ENCODE measurements at places on chromosomes 13 and 19.
A peak's percentile ranks its signal among the peaks of the same experiment; 100 is the strongest.

GRCh38 chr19:35716801-35717664 lies 770 bp upstream of the KMT2B start:
- DNase-seq: peak; percentile 92

GRCh38 chr19:33796164-33796875 lies at the start of gene KCTD15:
Gene KCTD15 (plus strand): TSS chr19:33796870. CDS start chr19:33800455, 3,585 bp downstream.
- no peak for DNase-seq

GRCh38 chr19:45144431-45145269 lies 16.1 kb downstream of the NKPD1 start:
- no peak for DNase-seq

- DNase-seq: no peak
These were observed 50.2 kb upstream of the LATS2 start for GRCh38 chr13:21111546-21111945.

DNA sequence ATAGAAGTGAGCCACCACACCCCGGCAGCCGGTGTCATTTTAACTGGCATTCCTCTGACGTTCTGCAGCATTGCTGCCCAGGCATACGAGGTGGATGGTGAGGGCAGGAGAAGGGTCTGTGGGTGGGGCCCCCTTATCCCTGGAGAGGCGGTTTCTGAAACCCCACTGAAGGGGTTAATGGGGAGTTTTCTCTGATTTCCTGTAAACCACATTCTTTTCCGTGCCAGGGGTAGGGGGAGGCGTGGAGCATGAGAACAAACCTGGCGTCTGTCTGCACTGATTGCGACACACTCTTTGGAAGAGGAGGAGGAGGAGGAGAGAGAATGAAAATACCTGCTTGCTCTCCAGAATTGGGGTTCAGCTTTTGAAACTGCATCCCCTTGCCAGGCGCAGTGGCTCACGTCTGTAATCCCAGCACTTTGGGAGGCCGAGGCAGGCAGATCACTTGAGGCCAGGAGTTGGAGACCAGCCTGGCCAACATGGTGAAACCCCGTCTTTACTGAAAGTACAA lies 2.7 kb upstream of the C3 start:
- no peak for DNase-seq

- no peak for DNase-seq
These were observed 55.0 kb upstream of the ADGRE1 start for GRCh38 chr19:6832412-6832811.

DNA sequence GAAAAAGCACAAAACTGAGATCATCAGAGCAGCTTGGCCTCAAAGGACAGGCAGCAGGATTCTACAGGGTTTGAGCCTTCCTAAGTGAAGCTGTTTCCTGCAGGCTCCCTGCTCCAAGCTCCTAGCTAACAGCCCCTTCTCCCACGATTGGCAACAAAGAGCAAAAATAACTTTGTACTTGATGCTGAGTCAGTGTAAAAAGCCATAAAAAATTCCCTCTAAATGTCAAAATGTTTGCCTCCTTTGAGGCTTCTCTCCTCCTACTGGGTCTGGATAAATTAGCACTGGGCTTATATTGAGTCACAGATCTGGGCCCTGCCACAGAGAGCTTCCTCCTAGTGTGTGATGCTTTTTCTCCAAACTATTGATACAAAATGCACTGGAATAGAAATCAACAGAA lies 153.3 kb downstream of the TNFRSF19 start:
- DNase-seq: no peak

GRCh38 chr13:79533781-79534400 lies 52.9 kb downstream of the NDFIP2 start:
- DNase-seq: no peak

- no peak for DNase-seq
These were observed 29.2 kb downstream of the PIP5K1C start for GRCh38 chr19:3670796-3671679.

DNA sequence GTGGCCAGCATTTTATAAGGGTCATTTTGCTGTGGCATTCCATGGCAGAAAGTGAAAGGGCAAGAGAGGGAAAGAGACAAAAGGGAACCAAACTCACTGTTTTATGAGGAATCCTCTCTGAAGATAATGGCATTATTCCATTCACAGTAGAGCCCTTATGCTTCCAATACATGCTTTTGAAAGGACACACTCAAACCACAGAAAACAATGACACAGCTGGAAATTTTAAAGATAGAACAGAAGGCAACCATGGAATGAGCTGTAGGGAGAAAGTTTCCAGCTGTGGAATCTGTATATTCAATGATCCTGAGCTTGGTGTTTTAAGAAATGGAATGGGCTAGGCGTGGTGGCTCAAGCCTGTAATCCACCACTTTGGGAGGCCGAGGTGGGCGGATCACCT lies 677.4 kb downstream of the SLITRK1 start:
- DNase-seq: no peak

DNA sequence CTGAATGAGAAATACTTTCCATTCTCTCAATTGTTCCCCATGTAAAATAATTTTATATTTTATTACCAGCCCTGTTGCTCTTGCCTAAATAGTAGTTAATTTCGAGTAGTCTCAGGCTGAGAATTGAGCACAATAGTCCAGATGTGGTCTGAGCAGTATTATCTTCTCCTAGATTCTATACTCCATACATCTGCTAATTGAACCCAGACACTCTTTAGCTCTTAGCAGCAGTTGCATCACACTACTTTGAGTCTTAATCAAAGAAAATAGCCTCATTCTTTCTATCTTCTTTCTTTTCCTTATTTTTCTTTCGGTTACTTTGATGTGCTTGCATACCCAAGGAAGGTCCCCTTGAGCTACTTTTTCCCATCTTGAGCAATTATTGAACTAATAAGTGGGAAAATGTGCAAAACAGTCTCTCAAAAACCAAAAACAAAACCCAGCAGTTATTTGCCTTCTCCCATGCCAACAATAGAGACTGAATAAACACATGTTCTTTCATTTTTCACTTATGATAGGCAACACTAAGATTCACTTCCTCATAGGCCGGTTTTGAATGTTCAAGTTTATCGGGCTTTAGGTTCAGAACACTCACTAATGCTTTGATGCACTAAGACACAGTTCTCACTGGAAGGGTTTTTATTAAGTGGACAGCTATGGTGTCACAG lies 204.5 kb downstream of the POU4F1 start:
- no peak for DNase-seq

- DNase-seq: no peak
These were observed 150.9 kb downstream of the PDS5B start for GRCh38 chr13:32737111-32737571.

Data from AML-193 (cell line).